ENCODE measurements at places on chromosomes 16 and 17. TPM values are rescaled to one million over a fixed set of nuclear protein-coding genes. Genes with fewer than 3 reads are reported as not detected.

GRCh38 chr17:14341866-14342265 lies 41.0 kb downstream of the HS3ST3B1 start:
- DNase-seq, result no peak

GRCh38 chr16:7343243-7343642 lies 10.6 kb downstream of the RBFOX1 start:
- DNase-seq, result no peak

DNA sequence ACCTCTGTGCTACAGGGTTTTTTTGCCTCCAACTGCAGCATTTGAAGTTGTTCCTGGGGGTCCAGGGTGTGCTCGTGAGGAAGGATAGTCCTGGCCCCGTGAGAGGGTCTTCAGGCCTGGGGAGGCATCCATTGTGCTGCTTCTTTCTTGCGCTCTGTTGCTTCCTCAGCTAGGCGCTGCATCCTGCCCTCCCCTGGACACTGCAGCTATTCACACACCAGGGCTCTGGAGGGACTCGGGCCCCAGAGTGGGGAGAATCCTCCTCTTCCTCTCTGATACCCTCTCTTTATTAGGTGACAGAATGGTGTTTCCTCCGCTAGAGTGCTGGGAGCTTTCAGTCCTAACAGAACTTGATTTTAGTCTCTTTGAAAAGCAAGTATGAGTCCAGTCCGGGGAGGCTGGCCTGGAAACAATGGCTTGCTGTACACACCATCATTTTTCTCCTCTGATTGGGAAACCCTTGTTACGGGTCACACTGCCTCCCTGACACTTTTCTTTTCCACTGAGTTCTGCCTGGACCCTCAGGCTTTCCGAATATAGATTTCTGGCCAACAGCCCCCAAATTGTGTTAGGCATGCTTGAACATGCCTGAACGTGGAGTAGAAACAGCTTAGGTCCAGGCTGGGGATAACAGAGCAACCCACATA lies 81.4 kb upstream of the ELAC2 start:
- DNase-seq, result no peak

- DNase-seq, result no peak
These were observed 4.3 kb downstream of the MPO start for GRCh38 chr17:58276423-58276822.

DNA sequence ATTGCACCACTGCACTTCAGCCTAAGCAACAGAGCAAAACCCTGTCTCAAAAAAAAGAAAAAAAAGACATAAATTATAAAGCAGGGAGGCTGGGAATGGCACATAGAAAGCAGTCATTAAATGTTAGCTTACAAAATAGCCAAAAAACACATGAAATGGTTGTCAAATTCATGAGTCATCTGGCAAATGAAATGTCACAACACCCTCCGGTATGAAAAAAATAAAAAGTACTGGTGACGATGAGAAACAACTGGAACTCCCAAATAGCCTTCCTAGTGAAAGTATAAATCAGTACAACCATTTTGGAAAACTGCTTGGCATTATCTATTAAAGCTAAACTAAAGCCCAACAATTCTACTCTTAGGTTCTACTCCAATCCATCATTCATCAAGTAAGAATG lies 3.5 kb upstream of the KATNB1 start:
- DNase-seq, result no peak

- DNase-seq, result no peak
These were observed 708 bp upstream of the NFAT5 start for GRCh38 chr16:69564845-69565670.

- no peak for DNase-seq
These were observed 1.6 kb downstream of the BFAR start for GRCh38 chr16:14634389-14634725.

DNA sequence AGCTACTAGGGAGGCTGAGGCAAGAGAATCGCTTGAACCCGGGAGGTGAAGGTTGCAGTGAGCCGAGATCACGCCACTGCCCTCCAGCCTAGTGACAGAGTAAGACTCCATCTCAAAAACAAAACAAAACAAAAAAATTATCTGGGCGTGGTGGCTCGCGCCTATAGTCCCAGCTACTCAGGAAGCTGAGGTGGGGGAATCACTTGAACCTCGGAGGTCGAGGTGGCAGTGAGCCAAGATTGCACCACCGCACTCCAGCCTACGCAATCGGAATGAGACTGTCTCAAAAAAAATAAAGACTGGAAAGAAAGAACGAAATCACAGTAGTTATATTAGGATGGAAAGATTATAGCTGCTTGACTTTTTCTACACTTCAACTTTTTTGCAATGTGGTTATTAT lies 18.9 kb downstream of the COG1 start:
- no peak for DNase-seq

DNA sequence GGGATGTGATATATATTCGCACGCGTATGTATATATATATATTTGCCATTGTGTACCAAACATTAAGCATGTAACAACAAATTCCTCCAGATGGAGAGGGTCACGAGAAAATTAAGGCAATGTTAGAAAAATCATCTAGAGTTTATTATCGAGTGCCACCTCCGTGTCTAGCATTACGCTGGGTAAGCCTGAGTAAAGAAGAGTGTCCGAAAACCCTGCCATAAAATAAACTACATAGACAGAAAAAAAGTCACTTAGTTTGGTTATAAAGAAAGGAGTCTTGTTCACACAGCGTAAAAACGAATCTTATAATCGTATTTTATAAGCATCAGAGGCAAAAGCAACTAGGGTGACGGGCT lies 644 bp upstream of the RHOT1 start:
- no peak for DNase-seq

- no peak for DNase-seq
These were observed 66.1 kb upstream of the FOXF1 start for GRCh38 chr16:86444261-86444660.

DNA sequence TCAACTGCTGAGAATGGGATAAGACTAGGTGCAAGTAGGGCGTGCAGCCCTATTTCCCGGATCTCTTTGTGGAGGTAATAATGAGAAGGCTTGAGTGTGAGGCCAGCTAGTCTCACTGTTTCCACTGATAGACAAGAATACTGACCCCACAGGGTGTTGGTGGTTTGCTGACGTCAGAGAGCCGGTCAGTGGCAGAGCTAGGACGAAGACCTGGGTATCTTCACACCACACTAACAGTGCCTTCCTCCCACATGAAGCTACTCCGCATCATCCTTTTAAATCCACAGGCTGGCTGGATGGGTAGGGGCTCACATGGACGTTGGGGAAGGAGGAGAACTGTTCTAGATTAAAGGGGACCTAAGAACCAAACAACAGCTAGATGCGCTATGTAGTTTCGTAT lies 68.0 kb downstream of the ZFHX3 start:
- no peak for DNase-seq

GRCh38 chr17:82949361-82949760 lies 109.5 kb upstream of the ZNF750 start:
- no peak for DNase-seq

DNA sequence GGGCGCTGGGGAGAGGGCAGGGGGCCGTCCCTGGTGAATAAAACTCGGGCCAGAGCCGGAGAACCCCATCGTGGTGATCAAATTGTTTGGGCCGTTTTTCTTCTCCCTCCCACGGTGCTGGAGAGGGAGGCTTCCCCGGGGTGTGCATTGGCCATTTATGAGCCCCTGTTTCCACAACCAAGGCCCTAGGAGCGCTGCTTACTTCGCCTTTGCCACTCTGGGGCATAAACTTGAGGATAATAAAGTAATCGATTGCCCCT lies 544 bp downstream of the CCP110 start:
- DNase-seq, result no peak

GRCh38 chr16:7482032-7482431 lies 149.4 kb downstream of the RBFOX1 start:
- no peak for DNase-seq

DNA sequence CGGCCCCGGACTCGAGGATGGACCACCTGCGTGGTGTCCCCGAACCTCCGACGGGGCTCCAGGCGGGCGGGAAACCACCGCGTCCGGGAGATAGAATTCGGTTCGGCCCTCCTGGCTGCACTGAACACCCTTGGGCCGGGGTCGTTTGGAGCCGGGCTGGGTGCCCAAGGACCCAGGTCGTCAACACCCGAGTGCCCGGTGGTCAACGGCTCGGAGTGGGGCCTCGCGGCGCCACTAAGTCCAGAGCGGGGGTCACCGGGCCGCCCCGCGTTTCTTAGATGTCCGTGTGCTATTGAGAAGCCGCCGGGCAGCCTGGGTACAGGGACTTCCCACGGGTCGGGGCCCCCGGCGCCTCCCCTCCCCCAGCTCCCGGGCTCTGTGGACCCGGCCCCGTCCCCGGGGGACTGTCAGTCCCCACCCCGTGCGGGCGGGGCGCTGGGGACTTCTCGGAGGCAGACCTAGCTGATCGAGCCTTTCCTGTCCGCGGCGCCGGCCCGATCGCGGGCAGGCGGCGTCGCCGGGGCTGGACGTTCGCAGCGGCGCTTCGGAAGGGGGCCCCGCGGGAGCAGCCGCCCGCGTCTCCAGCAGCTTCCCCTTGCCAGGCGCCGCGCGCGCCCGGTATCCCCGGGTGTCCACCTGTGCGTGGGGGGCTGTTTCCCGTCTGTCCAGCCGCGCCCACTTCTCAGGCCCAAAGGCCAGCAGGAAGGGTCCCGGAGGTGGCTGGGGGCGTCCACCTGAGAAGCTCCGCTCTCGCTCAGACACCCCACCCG lies 655 bp upstream of the NPTX1 start:
- no peak for DNase-seq

DNA sequence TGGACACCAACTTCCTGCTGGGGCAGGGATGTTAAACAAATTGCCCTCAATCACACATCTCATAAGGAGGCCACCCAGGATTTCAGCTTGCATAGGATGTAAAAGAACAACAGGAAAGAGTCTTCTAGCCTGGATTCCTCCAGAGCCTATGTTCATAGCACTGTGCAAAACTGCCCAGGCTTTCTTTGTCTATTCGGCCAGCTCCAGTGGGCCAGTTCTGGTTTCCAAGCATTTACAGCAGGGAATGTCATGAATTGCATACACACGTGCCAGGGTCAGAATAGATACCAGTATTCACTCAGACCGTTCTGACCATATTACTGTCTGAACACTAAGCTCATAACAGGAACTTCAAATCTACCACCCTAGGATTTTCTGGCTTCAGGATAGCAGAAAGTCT lies 273.2 kb downstream of the CDH8 start:
- DNase-seq, result no peak

GRCh38 chr16:67451061-67451703 lies 20.3 kb downstream of the HSD11B2 start:
- DNase-seq, result no peak

DNA sequence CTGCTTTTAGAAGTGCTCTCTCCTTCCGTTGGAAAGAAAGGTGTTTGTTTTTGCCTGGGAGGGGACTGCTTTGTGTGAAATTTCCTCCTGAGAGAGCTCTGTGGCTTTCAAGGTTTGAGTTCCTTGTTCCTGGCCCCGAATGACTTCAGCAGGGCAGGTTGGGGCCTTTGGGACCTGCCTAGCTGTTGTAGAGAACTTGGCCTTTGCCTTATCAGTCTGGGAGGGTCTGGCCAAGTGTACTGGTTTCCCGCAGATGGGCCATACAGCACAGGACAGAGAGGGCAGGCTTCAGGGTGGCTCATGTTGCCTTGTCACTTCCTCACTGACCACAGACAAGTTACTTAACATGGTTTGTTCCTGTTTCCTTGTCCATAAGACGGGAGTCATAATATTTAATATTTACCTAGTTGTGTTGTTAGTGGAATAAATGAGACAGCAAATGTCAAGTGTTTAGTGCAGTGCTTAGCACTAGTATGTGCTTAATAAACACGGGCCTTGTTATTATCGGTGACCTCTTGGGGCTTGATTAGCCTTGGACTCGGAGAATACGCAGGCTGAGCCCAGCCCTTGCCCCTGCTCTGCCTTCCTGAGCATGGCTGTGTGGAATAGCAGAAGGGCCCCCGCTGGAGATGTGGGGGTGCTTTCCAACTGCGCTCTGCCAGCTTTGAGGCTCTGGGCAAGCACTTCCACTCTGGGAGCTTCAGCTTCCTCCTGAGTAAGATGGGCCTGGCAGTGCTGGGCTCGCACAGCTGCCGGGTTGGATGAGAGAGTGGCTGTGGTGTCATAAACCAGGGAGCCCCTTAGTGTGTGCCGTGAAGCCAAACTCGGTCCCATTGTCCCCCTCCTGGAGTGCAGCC lies 6.6 kb downstream of the PRSS8 start:
- no peak for DNase-seq

DNA sequence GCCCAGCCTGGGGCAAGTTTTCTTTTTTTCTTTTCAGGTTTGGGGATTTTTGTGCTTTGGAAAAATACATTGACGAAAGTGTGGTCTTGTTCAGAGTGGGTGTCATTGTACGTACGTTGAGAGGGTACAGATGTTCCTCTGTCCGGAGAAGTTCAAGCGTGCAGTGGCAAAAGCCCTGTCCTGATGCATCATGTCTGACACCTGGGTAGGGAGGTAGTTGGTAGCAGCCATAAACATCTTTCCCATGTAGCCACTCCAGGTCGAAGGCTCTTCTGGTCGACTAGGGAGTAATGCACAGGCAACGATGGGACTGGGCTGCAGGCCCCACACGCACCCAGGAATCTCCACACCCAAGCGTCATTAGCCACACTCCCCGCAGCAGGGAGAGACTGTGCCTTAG lies 27.4 kb downstream of the WIPI1 start:
- no peak for DNase-seq

DNA sequence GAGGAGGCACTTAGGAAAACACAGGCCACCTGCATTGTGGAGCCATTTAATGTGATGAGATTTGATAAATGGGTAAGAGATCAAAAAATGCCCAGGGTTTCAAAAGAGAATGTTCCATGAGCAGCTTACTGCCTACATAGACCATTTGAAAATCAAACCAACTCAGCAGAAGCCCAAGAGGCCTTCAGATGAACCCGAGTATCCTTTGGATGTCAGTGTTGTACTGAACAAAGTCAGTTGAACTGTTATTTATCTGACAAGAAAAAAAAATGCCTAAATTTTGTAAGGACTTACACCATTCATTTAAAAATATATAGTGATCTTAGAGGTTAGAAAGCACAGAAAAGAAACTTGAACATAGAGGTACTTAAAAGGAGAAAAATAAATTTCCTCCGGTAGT lies 381.7 kb downstream of the ZFHX3 start:
- DNase-seq, result no peak

GRCh38 chr17:47687748-47688147 lies 6.2 kb upstream of the TBKBP1 start:
- DNase-seq, result no peak

DNA sequence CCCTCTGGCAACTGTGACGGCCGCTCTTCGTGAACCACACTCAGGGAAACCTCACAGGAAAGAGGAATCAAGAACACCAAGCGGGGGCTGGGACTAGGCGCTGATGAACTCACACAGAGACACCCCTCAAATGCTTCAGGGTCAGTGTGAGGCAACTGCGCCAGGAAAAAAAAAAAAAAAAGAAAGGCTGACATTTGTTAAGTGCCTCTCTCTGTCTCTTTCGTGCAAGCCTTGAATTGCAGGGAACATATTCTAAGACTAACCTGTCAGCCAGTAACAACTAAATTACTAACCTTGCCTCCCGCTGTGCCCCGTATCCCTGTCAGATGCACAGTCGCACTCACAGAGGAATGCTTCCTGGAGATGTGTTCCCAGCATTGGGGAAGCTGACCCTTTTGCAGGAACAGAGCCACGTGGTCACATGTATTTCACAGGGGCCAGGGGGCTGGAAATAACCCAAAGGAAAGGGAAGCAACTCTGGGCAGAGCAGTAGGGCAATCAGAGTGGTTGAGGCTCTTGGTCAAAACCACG lies 247.8 kb downstream of the XYLT1 start:
- no peak for DNase-seq

GRCh38 chr16:84528322-84528721 lies 23.9 kb upstream of the MEAK7 start:
- no peak for DNase-seq

The HAP1 gene
- not detected for total RNA-seq

The AIPL1 gene
- not detected for total RNA-seq

The TRPV2 gene
- 47.6 TPM for total RNA-seq

The UTS2R gene
- total RNA-seq, result not detected

The TEKT1 gene
- not detected for total RNA-seq

The BICDL2 gene
- total RNA-seq, result not detected

The GH1 gene
- total RNA-seq, result not detected
